Putamen (tissue), 1 donor: ENCODE measurements at places on chromosomes 3 and 15.

- DNase-seq: no peak
Observed at GRCh38 chr3:44833394-44833793, 28.3 kb upstream of the TMEM42 start.

GRCh38 chr3:187011915-187012314, 81.6 kb downstream of the ST6GAL1 start:
- peak; percentile 53 for DNase-seq

DNA sequence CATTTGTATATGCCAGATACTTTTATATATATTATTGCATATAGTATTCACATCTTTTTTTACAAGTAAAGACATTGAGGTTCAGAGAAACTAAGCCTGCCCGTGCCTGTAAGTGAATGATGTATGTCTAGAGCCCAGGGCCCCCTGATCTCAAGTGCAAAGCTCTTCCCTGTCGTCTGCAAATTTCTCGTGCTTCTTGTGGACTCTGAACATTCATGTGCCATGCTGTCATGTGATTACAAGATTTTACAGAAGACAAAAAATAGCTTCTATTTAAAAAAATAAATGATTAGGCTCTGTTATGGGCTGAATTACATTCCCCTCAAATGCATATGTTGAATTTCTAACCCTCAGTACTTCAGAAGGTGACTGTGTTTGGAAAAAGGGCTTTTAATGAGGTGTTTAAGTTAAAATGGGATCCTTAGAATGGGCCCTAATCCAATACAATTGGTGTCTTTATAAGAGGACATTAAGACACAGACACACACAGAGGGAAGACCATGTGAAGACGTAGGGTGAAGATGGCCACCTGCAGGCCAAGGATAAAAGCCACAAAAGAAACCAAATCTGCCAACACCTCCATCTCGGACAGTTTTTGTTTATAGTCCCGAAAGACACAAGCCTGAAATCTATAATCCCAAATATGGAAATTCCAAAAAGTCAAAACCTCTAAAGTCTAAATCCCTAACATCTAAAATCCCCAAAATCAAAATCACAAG, 3.9 kb upstream of the MASP1 start:
- DNase-seq: no peak

GRCh38 chr3:94360987-94361386, 298.1 kb downstream of the NSUN3 start:
- peak; percentile 23 for DNase-seq

GRCh38 chr3:105154692-105155091, 212.0 kb upstream of the ALCAM start:
- no peak for DNase-seq

GRCh38 chr3:101069901-101070798, 76.9 kb upstream of the ABI3BP start:
- no peak for DNase-seq

DNA sequence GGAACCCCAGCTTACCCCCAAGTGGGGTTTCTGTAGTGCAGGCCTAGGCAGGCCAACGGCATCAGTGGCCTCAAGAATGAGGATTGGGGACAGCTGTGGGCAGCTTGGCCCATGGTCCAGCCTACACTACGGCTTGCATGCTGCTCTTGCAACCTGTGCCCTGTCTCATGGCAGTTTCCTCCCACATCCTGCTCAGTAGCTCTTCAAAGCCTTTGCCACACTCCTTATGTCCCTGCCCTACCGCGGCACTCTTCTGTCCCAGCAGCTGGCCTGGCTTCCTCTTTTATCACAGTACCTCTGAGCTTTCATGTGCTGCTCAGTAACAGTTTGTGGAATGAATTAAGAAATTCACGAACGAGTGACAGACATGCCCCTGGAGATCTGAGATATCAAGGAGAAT, 431.0 kb downstream of the EPHB1 start:
- DNase-seq: no peak

DNA sequence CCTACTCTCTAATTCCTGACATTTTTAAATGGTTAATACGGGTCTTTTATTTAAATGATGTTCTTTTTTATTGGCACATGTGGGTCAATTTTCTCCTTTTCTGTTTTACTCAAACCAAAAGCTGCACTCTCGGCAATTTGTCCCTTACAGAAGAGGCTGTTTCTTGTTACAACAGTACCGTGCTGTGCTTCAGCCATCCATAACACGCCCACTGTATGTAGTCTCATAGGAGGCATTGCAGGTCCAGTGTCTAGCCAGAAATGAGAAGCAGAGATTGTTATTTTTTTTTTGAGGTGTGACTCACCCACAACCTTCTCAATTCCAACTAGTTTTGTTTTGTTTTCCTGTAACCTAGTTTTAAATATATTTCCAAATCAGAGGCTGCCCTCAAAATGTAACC, 164.6 kb downstream of the GMNC start:
- DNase-seq: no peak

DNA sequence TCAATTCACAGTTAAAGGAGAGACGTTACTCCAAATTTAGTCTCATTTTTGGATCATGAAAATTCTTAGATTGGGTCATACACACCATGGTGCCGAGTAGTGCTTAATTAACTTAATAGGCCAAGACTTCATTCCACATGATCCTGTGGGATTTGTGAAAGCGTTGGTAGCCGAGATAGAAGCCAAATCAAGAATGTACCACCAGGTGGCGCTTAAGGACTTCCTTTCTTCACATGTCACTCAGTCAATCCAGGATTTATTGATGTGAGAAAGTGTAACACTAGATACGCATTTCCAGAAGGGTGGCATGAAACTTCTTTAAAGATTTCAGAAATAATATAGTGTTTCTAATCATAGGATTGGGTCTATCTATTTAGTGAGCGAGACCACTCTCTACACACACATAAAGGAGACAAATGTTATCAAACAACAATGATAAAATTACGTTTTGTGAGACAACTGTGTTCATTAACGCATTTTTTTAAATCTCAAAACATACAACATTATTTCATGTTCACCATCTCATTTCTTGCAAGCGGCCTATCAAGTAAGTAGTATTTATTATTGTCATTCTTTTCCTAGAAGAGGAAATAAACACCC, 436.1 kb downstream of the CHL1 start:
- DNase-seq: peak; percentile 77

DNA sequence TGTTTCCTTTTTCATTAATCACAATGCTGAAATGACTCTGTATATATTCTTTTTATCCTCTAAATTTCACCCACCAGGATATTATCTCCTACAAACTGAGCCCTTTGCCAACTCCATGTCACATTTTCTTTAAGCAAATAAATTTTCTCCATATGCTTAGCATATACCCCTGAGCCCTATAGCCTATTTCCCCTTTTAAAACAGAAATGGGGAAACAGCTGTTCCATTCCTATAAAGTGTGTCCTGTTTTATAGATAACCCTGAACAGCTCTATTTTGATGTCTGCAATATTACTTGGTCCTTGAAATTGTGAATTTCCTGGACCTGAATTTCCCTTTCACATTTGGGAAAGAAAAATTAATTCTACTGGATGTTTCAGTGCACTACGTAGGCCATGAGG, 15.6 kb upstream of the FILIP1L start:
- no peak for DNase-seq

- DNase-seq: no peak
Observed at GRCh38 chr3:140541975-140542653, 135.8 kb upstream of the TRIM42 start.

GRCh38 chr3:27271890-27272289, 97.3 kb downstream of the NEK10 start:
- DNase-seq: no peak

DNA sequence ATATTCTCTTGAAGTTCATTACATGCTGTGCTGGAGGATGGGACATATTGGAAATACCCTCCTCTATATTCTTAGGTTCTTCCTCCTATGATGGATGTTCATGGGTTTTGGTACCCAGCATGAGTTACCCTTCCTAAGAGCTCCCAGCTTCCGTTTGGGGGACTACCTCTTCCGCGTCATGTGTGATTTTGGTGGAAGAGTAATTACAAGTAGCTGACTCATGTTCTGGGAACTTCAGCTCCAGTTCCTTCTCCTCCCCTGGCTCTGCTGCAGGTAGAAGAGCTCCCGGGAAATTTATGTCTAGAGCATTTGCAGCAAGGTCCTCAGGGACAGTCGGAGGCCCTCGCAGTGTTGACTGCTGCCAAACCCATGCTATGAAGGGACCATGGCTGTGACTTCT, 208.8 kb upstream of the IL12A start:
- DNase-seq: no peak

GRCh38 chr3:11020764-11021163, 28.2 kb downstream of the SLC6A1 start:
- DNase-seq: no peak

DNA sequence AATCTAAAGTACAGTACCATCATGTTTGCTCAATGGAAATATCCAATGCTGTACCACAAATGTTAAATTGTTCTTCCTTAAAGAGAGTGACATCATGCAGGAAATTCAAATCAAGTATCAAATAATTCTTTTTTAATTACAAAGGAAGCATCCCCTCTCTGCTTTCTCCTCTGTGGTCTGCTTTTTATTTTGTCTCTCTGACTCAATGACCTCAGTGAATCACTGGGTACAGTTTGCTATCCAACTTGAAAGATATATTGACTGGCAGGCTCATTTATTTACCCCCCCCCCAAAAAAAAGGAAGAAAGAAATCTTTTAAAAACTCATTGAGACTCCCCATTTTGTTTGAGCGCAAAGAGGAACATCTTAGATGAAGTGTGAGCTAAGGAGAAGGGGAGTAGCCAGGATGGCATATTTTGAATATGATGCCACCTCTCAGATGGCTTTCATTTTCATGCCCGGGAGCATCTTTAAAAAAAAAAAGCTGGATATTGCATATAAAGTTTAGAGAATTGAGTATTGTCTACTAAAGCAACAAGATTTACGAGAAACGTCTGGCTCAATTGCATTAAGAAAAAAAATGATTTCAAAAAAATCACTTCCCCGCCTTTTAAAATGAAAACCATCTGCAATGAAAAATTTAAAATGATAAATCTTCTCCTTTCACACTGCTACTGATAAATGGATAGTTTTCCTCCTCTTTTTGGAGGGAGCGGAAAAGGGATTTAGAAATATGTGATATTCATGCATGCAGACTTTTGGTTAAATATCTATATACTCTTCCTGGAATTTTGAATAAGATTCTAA, 307.1 kb upstream of the DPH6 start:
- DNase-seq: no peak

GRCh38 chr15:94747510-94747909, 516.1 kb downstream of the MCTP2 start:
- no peak for DNase-seq

DNA sequence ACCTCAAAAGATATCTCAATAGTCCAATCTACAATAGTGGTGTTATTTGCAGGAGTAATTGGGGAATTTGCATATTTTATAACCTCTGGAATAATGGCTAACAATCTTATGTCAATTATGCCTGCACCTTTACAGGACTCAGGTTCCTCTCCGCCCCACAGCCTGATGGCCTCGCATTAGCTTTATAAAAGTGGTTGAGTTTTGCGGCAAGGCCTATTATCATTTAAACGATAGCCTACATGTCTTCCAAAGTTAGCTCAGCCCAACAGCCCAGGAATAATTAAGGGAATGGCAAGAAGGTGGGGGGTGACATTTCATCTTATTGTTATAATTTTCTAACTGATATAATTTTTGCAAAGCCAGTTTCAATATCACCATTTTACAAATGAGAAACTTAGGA, 97.3 kb downstream of the RTP4 start:
- no peak for DNase-seq

- DNase-seq: peak; percentile 95
Observed at GRCh38 chr3:170869645-170870593, at the start of gene RPL22L1. TSS of gene RPL22L1 (minus strand) at chr3:170870195. CDS start at chr3:170870167, 28 bp downstream.

DNA sequence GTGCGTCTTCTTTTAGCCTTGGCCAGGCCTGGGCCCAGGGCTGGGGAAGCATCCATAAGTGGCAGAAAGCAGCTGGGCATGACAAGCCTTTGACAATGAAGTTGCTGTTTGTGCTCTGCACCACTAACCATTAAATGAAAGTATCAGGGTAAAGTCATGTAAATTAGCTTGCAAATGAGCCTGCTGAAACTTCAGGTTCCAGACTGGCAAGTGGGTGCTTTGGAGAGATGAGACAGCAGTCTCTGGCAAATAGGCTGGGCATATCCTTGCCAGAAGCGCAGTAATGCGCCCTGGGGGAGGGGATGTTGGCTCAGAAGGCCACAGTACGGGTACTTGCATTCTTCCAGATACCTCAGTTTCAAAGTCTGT, 40.7 kb downstream of the RAB6B start:
- peak; percentile 58 for DNase-seq

DNA sequence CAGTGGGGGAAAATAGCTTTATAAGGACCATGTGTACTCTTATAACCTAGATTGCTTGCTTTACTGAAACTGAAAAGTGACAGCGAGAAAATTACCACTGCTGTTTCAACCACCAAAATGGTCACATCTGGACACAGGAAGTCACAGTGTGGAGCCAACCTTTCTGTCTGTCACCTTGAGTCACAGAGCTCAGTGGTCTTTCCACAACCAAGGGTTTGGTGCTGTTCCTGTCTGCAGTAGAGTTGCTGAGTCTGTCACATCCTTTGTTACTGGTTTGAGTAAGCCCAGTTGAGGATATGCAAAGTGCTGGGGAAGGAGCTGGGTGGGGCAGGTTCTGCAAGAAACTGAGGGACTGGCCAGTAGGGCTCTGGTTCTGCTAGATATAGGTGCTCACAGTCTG, 139.1 kb upstream of the EIF1B start:
- DNase-seq: no peak

DNA sequence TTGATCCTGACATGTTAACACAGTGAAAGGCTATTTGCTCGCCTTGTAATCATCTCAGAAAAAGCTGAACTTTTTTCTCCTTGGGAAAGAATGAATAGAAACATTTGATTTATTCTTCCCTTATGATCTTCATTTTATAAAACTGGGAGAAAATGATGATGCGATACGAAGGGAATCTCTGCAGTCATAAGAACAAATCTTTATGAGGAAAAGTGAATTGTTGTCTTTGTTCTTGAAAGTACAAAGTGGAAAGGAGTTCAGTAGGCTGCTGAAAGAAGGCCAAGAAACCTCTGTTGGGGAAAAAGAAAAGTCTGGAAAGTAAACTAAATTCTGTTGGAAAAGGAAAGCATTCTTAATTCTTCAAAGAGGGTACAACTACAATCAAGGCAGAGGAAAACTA, 248.8 kb downstream of the NSUN3 start:
- no peak for DNase-seq

GRCh38 chr15:97459771-97460170, 500.7 kb upstream of the ARRDC4 start:
- DNase-seq: no peak

- DNase-seq: peak; percentile 28
Observed at GRCh38 chr15:83207009-83207659, 489 bp downstream of the HDGFL3 start.

GRCh38 chr3:58084166-58084565, 75.9 kb downstream of the FLNB start:
- no peak for DNase-seq

DNA sequence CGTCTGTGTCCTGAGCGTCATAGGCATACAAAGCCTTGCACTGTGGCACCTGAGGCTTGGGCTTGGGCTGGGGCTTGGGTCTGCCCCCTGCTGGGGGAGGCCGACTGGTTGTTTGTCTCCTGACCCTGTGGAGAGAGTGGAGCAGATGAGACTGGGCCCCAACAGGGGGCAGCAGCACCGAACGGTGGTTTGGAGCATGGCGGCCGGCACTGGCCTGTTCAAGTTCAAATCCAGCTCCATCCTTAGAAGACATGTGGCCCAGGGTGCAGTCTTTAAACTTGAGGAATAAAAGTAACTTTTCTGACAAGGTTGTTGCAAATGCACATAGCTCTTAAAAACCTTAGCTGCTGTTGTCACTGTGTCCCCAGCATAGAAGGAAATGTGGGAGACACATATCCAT, 33.3 kb downstream of the CCNB2 start:
- DNase-seq: no peak
